B cell (primary cell): ENCODE measurements at places on chromosomes 16 and 17. TPM values are rescaled to one million over a fixed set of nuclear protein-coding genes. Genes with fewer than 3 reads are reported as not detected.

DNA sequence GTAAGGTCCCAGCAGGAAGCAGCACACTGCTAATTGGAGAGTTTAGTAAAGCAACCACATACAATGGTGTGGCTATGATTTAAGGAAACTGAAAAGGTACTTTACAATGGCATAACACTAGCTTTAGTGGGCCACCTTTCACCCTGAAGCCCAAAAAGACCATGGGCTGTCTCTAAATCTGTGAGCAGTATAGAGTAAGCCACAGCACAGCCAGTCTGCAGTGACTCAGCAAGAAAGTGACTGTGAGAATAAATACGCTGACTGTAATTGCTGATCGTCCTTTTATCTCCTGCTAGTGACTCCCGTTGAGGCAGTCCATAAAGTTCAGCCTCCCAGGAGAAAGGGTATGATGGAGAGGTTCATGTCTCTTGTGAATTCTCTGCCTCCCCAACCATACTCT is 679.8 kb upstream of the KIF2B start:
- H3K4me3 ChIP-seq, result no peak overlapping the region
- H3K36me3 ChIP-seq, result no peaks in the 10 kb centered on the region
- no peak overlapping the region for H3K27ac ChIP-seq
- no peaks in the 10 kb centered on the region for H3K4me1 ChIP-seq

GRCh38 chr17:9971991-9972390 is 66.9 kb upstream of the RCVRN start:
- H3K36me3 ChIP-seq, result no peaks in the 10 kb centered on the region
- H3K4me1 ChIP-seq, result no peaks in the 10 kb centered on the region
- no peak overlapping the region for H3K27ac ChIP-seq
- no peaks in the 10 kb centered on the region for H3K27me3 ChIP-seq
- H3K4me3 ChIP-seq, result no peak overlapping the region
- DNase-seq, result no peak

DNA sequence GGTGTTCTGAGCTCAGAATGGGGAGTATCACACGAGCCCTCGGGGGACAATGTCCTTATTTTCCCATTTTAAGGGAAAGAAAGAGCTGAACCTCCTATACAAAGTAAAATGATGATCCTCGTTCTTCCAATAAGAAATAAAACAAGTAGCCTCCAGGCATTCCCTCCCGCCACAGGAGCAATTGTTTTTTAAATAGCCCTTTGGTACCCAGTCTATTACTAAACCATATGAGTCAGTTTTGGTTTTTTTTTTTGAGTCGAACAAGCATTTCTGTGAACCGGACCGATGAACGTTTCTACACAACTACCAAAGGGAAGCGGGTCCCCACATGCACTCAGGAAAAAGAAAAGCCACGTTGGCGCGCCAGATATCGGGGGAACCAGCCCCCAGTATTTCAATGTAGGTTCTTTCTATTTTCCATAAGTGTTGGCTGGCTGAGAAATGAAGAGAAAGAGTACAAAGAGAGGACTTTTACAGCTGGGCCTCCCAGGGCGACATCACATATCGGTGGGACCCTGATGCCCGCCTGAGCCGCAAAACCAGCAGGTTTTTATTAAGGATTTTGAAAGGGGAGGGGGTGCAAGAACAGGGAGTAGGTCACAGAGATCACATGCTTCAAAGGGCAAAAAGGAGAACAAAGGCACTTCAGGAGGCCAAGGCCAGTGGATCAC is 3.8 kb upstream of the DCXR start:
- peaks cover 12% of the 10 kb centered on the region for H3K4me1 ChIP-seq
- H3K4me3 ChIP-seq, result no peak overlapping the region
- H3K27ac ChIP-seq, result no peak overlapping the region
- DNase-seq, result no peak
- H3K36me3 ChIP-seq, result no peaks in the 10 kb centered on the region
- no peaks in the 10 kb centered on the region for H3K27me3 ChIP-seq

DNA sequence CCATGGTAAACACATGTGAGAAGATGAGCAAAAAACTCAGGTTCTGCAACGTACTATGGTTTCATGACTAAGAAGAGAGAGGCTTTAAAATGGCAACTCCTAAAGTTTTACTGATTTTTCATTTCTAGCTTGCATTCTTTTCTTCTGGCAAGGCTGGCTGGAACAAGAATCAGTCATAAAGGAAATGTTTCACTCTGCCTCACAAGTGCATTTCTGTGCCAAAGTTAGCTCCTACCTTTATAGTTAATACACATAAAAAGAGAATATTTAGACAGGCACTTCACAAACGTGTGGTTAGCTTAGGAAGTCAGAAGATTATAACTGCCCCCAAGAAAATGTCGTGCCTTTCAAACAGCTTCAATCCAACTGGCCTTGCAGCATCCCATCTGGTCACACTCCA is 417.1 kb upstream of the CDH11 start:
- H3K27ac ChIP-seq, result no peak overlapping the region
- no peak overlapping the region for H3K4me3 ChIP-seq
- H3K27me3 ChIP-seq, result no peaks in the 10 kb centered on the region
- no peak for DNase-seq
- H3K4me1 ChIP-seq, result no peaks in the 10 kb centered on the region

GRCh38 chr16:2462031-2462866 is 2.3 kb downstream of the TEDC2 start:
- no peak overlapping the region for H3K27ac ChIP-seq
- no peaks in the 10 kb centered on the region for H3K36me3 ChIP-seq
- no peak for DNase-seq
- H3K4me1 ChIP-seq, result peaks cover 20% of the 10 kb centered on the region

DNA sequence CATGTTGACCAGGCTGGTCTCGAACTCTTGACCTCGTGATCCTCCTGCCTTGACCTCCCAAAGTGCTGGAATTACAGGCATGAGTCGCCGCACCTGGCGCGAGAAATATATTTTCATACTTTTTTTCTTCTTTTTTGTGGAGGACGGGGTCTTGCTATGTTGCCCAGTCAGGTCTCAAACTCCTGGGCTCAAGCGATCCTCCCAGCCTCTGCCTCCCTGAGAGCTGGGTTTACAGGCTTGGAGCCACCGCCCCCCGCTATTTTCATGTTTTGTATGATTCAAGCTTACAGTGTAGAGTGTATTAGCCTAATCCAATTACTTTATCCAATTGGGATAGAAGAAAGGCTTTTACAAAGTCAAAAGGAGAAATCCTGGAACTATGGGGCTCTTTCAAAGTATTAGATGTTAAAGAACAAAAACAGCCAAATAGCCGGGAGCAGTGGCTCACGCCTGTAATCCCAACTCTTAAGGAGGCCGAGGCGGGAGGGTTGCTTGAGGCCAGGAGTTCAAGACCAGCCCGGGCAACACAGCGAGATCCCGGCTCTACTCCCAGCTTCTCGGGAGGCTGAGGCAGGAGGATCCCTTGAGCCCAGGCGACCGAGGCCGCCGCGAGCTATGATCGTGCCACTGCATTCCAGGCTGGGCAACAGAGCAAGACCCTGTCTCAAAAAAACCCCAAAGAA is 1.4 kb upstream of the MAP1LC3B start:
- H3K4me3 ChIP-seq, result no peak overlapping the region
- H3K36me3 ChIP-seq, result no peaks in the 10 kb centered on the region
- no peaks in the 10 kb centered on the region for H3K27me3 ChIP-seq
- peak overlapping the region; percentile 83 for H3K27ac ChIP-seq
- no peak for DNase-seq

- no peak overlapping the region for H3K4me3 ChIP-seq
- H3K36me3 ChIP-seq, result no peaks in the 10 kb centered on the region
- H3K27ac ChIP-seq, result no peak overlapping the region
- DNase-seq, result no peak
- no peaks in the 10 kb centered on the region for H3K27me3 ChIP-seq
These were observed 136.7 kb upstream of the GSE1 start for GRCh38 chr16:85476389-85476788.

Gene TMC8
- 235 and 252 TPM in 2 replicates for total RNA-seq

Gene C17orf107
- 2.5 and 3.9 TPM in 2 replicates for total RNA-seq
